ENCODE measurements at places on chromosomes 1 and 21.

DNA sequence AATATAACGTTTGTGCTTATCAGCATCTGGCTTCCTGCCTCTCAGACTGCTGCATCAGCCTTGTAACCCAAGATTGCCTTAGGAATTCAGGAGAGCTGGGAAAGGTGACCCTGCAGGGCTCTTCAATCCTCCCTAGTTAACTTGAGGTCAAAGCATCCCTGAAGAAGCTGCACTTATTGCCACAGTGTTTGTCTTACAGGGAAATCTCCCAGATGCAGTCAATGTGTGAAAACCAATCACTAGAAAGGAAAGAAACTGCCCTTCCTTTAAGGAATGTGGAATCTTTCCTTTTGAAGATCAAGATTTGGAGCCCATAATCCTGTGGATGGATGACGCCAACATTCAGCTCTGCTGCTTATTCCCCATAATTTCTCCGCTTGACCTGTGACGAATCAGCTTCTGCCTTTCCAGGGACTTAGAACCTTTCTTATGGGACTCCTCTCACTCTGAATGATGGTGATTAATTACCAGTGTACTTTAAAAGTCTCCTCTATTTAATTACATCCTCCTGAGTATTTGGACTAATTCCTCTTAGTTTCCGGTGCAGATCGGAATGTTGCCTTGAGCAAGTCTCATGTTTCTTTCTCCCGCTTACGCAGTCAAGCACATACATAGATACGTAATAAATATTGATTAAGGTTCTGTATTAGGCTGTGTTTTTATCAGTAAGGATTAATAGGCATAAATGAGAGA is 14.4 kb downstream of the ADAMTS5 start:
- DNase-seq, result no peak

GRCh38 chr1:220655509-220655908 is 34.7 kb upstream of the C1orf115 start:
- no peak for DNase-seq

DNA sequence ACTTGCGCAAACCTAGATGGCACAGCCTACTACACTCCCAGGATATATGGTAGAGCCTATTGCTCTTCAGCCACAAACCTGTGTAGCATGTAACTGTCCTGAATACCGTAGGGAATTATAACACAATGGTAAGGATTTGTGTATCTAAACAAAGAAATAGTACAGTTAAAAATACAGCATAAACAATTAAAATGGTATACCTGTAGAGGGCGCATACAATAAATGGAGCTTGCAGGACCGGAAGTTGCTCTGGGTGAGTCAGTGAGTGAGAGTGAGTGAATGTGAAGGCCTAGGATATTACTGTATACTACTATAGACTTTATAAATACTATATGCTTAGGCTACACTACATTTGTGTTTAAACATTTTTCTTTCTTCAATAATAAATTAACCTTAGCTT is 99.3 kb downstream of the PLD5 start:
- DNase-seq, result no peak

- no peak for DNase-seq
Observed at GRCh38 chr1:101025283-101025656, 314 bp downstream of the DPH5 start.

DNA sequence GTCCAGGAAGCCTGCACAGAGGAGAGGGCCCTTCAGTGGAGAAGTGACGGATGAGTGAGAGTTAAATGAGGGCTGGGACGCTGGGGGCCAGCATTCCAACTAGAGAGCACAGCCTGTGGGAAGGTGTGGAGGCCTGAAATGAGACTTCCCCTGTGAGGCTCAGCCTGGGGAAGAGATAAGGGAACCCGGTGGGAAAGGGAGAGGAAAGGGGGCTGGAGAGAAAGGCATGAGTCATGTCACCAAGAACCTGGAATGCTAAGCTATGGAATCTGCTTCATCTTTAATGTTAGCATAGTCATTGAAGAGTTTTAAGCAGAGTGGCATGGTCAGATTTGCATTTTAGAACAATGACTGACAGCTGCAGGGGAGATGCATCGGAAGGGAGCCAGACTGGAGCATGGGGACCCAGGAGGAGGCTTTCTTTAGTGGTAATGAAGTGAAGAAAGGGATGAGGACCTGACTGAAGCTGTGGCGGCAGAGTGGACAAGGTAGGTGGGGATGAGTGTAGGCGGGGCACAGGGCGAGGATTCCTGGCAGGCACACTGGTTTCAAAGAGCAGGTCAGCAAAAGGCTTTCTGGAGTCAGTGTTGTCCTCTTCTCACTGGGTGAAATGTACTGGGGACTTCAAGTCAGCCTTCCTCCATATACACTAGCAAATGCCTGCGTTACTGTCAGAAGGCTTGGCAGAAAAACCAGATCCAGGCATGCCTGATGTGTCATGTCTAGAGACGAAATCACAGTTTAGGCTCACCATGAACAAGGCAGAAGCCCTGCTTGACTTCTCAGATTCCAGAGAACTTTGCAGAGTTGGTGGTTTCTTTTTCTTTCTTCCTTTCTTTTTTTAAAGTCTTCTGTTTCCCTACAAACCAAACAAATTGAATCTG is 8.0 kb downstream of the RGL1 start:
- no peak for DNase-seq

All from progenitor cell of endocrine pancreas (in vitro differentiated cells).